Mesangial cell (primary cell): ENCODE measurements at places on chromosomes 6 and 20. TPM values are rescaled to one million over a fixed set of nuclear protein-coding genes. Genes with fewer than 3 reads are reported as not detected.

The ELOVL5 gene
- total RNA-seq: 63.4 and 70.7 TPM in 2 replicates

The SLPI gene
- 0.49 and 4.7 TPM in 2 replicates for total RNA-seq

The PBOV1 gene
- not detected in 2 replicates for total RNA-seq

The HLA-DRB5 gene
- not detected in 2 replicates for total RNA-seq

The CRYBG1 gene
- 3.7 and 16.3 TPM in 2 replicates for total RNA-seq

The RAET1G gene
- total RNA-seq: 0.25 TPM in 1 of 2 replicates, not detected in the other

The PROKR2 gene
- not detected in 2 replicates for total RNA-seq

The TNFRSF6B gene
- 127 and 248 TPM in 2 replicates for total RNA-seq

The GHRH gene
- not detected in 2 replicates for total RNA-seq

The HSD17B8 gene
- total RNA-seq: 17.4 and 30.6 TPM in 2 replicates

The ABCC10 gene
- total RNA-seq: 23.5 and 32.1 TPM in 2 replicates

The FOXF2 gene
- total RNA-seq: not detected in 2 replicates

The CLPSL2 gene
- not detected in 2 replicates for total RNA-seq

The TBXT gene
- not detected in 2 replicates for total RNA-seq

The CST5 gene
- 0.33 and 4.8 TPM in 2 replicates for total RNA-seq

The PRRC2A gene
- total RNA-seq: 145 and 181 TPM in 2 replicates

The BTN1A1 gene
- 0.16 TPM in 1 of 2 replicates, not detected in the other for total RNA-seq

The DSP gene
- 74.0 and 77.5 TPM in 2 replicates for total RNA-seq

The ATP6V1G2 gene
- 0.63 and 0.98 TPM in 2 replicates for total RNA-seq

The BNIP5 gene
- total RNA-seq: not detected in 2 replicates

The FGD2 gene
- total RNA-seq: not detected in 2 replicates

The TBC1D32 gene
- total RNA-seq: 1.8 and 2.4 TPM in 2 replicates

The TMEM170B gene
- total RNA-seq: 0.65 and 1.4 TPM in 2 replicates

The C20orf141 gene
- 0.76 TPM in 1 of 2 replicates, not detected in the other for total RNA-seq

The WDR46 gene
- total RNA-seq: 45.5 and 86.5 TPM in 2 replicates

The LY6G6F gene
- not detected in 2 replicates for total RNA-seq

The C6orf163 gene
- total RNA-seq: 1.6 TPM in 1 of 2 replicates, not detected in the other

The ZSCAN23 gene
- 0.65 and 7.4 TPM in 2 replicates for total RNA-seq

The CCM2L gene
- total RNA-seq: not detected in 2 replicates

The LY86 gene
- not detected in 2 replicates for total RNA-seq

The SPATS1 gene
- total RNA-seq: not detected in 2 replicates

The HS3ST5 gene
- 0.13 TPM in 1 of 2 replicates, not detected in the other for total RNA-seq

The THEMIS gene
- not detected in 2 replicates for total RNA-seq

The C20orf202 gene
- total RNA-seq: 0.13 TPM in 1 of 2 replicates, not detected in the other

The CST9 gene
- total RNA-seq: not detected in 2 replicates

The PRELID3B gene
- 27.1 and 36.5 TPM in 2 replicates for total RNA-seq

The RSPO3 gene
- 0.16 and 0.25 TPM in 2 replicates for total RNA-seq

The SLC17A3 gene
- total RNA-seq: 0.89 TPM in 1 of 2 replicates, not detected in the other

The PET117 gene
- 3.7 and 5.9 TPM in 2 replicates for total RNA-seq

The ANKRD66 gene
- total RNA-seq: not detected in 2 replicates

The PNLDC1 gene
- total RNA-seq: 0.13 TPM in 1 of 2 replicates, not detected in the other

The PKIB gene
- 15.2 and 18.0 TPM in 2 replicates for total RNA-seq

The SLC25A27 gene
- total RNA-seq: 1.3 and 2.5 TPM in 2 replicates
